ENCODE measurements at places on chromosomes 5 and 9. TPM values are rescaled to one million over a fixed set of nuclear protein-coding genes. Genes with fewer than 3 reads are reported as not detected.

The OR13C2 gene
- total RNA-seq, result not detected

The IFNB1 gene
- not detected for total RNA-seq

The AIF1L gene
- 1.4 TPM for total RNA-seq

The LCN9 gene
- total RNA-seq, result not detected

The BTNL3 gene
- not detected for total RNA-seq

The ADAMTS13 gene
- 0.69 TPM for total RNA-seq

The TGFBI gene
- 1,751 TPM for total RNA-seq

The SLC46A2 gene
- total RNA-seq, result not detected

The C1QTNF3 gene
- 0.33 TPM for total RNA-seq

The CENPH gene
- 17.6 TPM for total RNA-seq

The PCDHA1 gene
- 0.48 TPM for total RNA-seq

The SNCAIP gene
- total RNA-seq, result not detected

The PTGS1 gene
- total RNA-seq, result 1.6 TPM

The DOLPP1 gene
- 18.3 TPM for total RNA-seq

The EFNA5 gene
- total RNA-seq, result 26.7 TPM

The PTGDS gene
- 0.56 TPM for total RNA-seq

The TAF11L10 gene
- not detected for total RNA-seq

The RNF208 gene
- total RNA-seq, result 2.0 TPM

The C5orf52 gene
- total RNA-seq, result not detected

The DPYSL3 gene
- 16.2 TPM for total RNA-seq

The GMCL2 gene
- not detected for total RNA-seq

The PCA3 gene
- total RNA-seq, result not detected

The MYMK gene
- total RNA-seq, result not detected

The TMEM215 gene
- not detected for total RNA-seq

The ENHO gene
- 2.9 TPM for total RNA-seq

The IFNA21 gene
- total RNA-seq, result not detected

The TAS2R1 gene
- not detected for total RNA-seq

The SPATA9 gene
- not detected for total RNA-seq

The STRBP gene
- 17.6 TPM for total RNA-seq

Data from A549 treated with ZK216348 at 1 μM for 4 hours (cell line).